ENCODE measurements at places on chromosomes 3 and 15.
A peak's percentile ranks its signal among the peaks of the same experiment; 100 is the strongest.

- DNase-seq = no peak
These were observed 95.9 kb downstream of the FLNB start for GRCh38 chr3:58104151-58104550.

- DNase-seq = peak; percentile 52
These were observed 48.8 kb downstream of the EPHA6 start for GRCh38 chr3:96863129-96863740.

DNA sequence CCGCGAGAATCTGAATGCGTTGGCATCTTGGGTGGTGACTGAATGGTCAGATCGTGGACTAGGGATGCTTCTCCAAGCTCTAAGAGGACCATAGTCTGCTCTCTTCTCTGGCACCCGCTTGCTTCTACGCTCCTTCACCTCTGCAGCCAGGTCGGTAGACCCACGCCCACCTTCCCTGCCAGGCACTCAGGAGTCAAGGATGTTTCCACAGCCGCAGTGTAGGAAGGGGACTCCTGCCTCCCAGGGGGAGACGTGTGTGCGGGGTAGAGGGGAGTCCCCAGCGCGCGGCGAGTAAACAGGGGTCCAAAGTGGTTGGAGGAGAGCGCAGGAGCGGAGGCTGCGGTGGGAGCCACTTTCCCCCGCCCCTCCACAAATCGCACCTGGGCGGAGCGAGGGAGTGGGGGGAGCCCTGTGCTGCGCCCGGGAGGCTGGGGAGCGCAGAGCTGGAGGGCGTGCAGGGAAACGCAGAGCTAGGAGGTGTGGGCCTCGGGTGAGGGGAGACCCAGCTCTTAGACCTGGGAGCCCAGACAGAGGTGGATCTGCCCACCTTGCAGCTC is 1.7 kb downstream of the LRRC3B start:
- no peak for DNase-seq

DNA sequence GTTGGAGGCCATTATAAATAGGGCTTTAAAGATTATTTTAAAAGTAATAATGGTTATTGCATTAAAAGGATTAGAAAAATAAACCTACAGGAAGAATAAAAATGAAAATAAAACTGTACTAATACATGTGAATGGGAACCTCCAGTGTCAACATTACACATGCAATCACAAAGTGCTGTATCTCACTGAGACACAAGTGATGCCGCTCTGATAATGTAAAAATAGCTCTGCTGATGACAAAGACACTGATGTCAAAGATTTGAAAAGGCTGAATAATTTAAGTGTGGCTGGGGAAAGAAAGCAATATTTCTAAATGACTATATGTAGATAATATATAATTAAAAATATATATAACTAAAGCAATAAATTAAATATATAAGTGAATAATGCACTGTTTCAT is 129.1 kb upstream of the RAP2B start:
- no peak for DNase-seq

- DNase-seq = no peak
These were observed 558 bp upstream of the SLC30A4 start for GRCh38 chr15:45523166-45523460.

DNA sequence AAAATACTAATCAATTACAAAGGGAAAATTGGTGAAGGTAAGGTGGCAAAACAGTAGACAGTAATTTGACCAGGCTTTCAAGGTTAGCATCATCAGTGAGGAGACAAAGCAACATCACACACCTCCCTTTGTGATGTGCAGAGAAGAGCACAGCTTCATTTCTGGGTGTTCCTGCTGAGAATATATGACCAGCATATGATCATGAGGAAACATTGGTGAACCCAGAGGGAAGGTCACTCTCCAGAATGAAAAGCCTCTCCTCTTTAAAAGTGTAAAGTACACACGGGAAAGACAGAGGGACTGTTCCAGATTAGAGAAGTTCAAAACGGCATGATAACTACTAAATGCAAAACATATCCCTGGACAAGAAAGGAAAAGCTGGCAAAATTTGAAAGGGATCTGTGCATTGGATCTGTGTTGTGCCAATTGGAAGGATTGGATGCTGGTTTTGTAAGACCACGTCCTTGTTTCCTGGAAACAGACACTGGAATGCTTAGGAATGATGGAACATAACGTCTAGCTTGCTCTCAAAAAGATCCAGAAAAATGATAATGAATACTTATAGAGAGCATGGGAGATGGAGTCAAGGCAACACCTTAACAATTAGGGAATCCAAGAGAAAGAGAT is 80.6 kb upstream of the MITF start:
- DNase-seq = no peak

GRCh38 chr3:113535898-113536297 is 3.5 kb downstream of the SIDT1 start:
- no peak for DNase-seq

DNA sequence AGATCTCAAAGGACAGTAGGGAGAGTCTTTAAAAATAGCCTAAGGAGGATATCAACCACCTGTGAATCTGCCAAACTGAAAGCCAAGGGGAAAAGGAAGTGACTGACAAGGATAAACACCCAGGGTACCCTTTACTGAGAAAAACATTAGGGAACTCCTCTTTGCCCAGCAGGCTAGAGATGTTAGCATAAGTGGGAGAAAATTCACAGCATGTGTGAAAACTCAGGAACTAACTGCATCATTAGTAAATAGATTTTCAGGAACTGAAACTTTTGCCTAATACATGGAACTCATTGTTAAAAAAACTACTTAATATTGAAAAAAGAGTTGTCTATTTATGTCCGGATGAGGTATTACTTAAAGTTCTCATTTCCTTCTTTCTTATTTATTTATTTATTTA is 375.5 kb downstream of the NTRK3 start:
- no peak for DNase-seq

DNA sequence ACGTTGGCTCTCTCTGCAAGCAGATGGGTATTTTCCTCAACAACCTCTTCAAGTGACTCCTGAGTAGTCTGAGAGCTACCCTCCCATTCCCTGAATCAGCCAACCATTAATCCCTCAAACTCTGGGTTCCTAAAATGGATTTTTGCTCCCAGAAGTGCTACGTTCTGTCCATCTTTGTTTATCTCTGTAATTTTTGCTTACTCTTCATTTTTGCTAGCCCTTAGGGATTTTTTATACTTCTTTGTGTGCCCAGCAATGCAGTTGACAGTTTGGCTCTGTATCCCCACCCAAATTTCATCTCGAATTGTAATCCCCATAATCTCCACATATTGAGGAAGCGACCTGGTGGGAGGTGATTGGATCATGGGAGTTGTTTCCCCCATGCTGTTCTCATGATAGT is 35.4 kb upstream of the COL6A5 start:
- DNase-seq = no peak

DNA sequence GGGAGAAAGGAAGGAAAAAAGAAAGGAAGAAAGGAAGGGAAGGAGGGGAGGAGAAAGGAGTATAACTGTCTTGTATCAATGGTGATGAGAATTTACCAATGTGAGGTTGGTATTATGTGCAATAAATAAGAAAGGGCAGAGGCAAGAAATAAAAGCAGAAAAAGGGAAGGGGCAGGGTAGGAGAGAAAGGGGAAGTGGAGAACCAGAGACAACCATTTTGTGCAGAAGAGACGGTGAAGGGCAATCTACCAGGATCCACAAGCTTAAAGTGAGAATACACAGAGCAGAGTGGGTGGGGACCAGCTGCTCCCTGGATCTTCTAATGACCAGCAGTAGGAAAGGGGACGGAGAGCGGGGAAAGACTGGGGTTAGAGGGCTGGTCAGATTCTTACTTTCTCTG is 106.9 kb upstream of the SLCO2A1 start:
- no peak for DNase-seq

DNA sequence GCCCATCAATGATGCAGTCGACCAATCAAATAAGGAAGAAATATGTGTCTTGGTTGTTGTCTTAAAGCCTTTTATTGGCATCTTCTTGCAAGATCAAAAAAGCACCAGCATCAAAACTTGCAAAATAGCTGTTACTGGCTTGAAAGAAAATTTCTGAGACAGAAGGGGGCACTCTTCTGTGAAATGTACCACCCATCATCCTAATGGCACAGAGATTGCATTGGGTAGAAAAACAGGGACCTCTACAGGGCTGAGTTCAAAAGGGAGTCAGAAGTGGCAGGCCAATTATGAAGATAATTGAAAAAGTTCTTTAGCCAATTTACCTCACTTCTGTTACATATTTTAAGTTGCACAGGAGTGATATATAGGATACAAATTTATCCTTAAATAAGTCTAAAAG is 122.3 kb upstream of the GPR149 start:
- DNase-seq = no peak

- DNase-seq = no peak
These were observed 33.2 kb downstream of the ARNT2 start for GRCh38 chr15:80437334-80437891.

DNA sequence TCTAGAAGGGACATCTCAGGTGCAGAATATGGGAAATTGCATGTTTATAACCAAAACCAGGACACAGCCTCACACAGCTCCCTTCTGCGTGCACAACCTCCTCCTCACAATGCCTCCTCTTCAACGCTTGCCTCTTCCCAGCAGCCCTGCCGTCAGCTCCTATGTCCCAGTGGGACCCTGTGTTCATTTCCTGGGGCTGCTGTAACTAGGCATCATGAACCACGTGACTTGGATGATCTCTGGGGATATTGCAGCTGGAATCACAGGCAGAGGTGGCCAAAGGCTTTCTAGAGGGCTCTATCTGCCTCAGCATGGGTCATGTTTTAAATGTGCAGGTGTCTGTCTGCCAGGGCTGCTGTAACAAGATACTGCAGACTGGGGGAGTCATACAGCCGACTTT is 375.3 kb downstream of the OCA2 start:
- no peak for DNase-seq

GRCh38 chr15:53305554-53305953 is 453.9 kb downstream of the WDR72 start:
- no peak for DNase-seq

DNA sequence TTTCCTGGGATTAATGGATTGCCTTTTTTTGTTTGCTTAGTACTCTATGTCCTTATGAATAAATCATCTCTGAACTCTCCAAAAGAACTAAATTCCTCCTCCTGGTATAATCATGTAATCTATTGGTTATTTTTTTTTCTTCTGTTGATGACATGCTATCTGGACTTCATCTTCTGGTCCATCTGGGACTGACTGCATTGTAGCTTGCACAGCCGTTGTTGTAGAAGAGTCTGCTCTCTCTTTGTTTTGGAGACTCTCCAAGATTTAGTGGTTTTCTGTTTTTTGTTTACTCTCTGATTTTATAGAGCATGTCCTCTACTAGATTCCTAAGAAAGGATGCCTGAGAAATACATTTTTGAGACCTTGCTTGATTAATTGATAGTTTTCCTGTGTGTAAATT is 19.1 kb downstream of the IREB2 start:
- DNase-seq = no peak

DNA sequence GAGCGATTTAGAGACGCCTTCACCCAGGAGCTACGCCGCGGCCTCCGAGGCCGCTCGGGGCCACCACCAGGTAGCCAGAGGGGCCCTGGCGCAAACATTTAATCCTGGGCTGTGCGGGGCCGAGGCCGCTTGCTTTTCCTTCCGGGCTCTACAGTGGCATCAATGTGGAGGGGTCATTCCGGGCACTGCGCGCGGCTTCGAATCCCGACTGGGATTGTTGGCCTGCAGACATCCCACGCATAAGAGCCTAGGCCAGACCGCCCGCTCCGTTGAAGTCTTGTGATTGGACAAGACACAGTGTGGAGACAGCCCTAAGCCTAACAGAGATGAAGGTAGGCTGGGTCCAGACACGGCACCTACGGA is 568 bp upstream of the NCBP2 start:
- no peak for DNase-seq

DNA sequence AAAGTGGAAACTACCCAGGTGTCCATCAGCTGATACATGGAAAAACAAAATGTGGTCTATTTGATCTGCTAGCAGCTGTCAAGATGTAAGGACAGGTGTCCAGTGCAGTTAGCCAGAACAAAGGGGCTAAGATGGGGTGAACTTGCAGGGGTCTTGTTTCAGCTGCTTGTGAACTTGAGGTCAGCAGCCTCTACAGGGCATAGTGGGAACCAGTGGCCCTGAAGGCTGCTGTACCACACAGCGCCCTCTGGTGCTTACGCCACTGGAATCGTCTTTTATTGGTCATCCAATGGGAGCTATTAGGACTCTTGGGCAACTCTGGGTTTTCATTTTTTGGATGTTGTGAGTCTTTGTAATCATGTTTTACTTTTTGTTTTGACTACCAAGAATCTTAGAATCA is 62.2 kb upstream of the CTSH start:
- DNase-seq = peak; percentile 23

- no peak for DNase-seq
These were observed 12.1 kb downstream of the SLC4A7 start for GRCh38 chr3:27471923-27472550.

GRCh38 chr3:117234331-117234730 is 524.8 kb downstream of the TUSC7 start:
- DNase-seq = no peak

GRCh38 chr3:149673393-149673792 is 15.6 kb upstream of the WWTR1 start:
- no peak for DNase-seq

DNA sequence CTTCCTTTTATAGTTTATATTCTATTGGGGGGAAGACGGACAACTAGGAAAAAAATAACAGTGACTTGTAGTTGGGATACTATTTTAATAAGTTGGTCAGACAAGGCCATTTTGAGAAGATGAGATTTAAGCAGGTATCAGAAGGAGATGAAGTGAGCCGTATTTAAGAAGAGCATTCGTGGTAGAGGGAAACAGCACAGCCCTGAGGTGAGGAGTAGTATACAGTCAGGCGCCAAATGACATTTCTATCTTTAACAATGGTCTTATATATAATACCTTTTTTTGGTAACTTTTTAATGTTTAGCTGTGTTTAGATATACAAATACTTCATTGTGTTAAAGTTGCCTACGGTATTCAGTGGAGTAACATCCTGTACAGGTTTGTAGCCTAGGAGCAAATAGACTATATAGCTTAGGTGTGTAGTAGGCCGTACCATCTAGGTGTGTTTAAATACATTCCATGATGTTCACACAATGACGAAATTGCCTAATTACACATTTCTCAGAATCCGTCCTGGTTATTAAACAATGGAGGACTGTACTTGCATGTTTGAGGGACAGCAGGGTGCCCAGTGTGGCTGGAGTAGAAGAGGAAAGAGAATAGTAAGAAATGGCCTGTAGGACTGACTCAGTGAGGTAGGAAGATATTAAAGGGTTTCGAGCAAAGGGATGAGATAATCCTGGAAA is 1.6 kb downstream of the NKTR start:
- peak; percentile 18 for DNase-seq

DNA sequence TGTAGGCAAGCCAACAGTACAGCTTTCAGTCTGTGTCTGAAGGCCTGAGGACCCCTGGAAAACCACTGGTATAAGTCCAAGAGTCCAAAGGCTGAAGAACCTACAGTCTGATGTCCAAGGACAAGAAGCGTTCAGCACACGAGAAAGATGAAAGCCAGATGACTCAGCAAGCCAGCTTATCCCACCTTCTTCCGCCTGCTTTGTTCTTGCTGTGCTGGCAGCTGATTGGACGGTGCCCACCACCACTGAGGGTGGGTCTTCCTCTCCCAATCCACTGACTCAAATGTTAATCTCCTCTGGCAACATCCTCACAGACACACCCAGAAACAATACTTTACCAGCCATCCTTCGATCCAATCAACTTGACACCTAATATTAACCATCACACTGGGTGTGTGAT is 59.0 kb upstream of the PDZRN3 start:
- no peak for DNase-seq
